ENCODE measurements at places on chromosomes 7 and 10.
A peak's percentile ranks its signal among the peaks of the same experiment; 100 is the strongest.

GRCh38 chr7:4109481-4110110 is 572.5 kb upstream of the FOXK1 start:
- no peak for DNase-seq

DNA sequence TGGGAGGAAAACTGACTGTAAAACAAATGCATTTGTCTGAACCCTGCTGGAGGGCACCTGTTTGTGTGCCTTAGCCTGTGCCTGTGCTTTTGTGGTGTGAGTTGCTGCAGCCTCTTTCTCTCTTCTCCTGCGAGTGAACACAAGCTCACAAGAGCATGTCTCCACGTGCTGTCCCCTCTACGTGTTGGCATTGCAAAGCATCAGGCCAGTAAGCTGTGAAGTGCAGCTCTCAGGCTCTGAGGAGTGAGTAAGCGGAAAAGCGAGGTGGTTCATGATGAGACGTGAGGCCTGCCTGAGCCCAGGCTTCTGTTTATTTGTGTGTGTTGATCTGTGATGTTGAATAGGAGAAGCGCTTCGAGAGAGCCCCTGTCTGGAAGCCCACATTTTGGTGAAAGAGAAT is 85.6 kb upstream of the PDCD4 start:
- no peak for DNase-seq

DNA sequence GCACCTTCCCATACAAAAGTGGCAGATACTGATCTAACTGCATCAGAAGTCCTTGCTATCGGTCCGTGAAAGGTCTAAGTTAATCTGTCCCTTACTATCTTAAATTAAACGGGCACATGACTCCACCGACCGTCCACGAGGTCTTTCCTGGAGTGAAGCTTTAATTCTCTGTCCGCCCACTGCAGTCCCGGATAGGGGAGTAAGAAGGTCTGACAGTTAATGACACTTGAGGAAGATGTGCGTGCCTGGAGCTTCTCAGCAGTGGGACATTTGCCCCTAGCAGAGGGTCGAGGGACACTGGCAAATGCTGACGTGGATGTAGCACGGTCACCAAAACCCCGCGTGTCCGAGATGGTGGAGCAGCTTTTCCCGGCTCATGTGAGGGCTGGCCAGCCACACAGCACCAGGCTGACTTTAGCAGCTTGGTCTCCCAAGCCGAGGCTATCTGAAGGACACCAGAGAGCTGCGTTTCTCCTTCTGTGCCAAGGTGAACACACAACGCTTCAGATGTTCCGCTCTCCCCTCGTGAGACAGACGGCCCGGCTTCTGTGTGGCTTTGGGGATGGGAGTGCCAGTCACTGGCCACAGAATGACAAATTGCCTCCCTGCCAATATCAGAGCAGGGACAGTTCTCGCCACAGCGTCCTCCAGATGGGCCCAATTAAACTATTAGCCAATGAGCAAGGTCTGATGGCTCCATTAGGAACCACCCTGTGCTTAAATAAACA is 86.6 kb downstream of the ADARB2 start:
- no peak for DNase-seq

DNA sequence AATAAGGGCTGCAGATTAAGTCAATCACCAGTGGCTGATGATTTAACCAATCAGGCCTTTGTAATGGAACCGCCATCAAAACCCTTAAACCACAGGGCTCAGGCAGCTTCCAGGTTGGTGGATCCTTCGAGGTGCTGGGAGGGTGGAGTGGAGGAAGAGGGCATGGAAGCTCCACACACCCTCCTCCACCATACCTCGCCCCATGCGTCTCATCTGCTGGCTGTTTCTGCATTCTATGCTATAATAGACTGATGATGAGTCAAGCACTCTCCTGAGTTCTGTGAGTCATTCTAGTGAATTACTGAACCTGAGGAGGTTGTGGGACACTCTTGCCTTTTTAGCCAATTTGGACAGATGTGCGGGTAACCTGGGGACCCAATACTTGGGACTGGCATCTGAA is 43.9 kb downstream of the CHST15 start:
- DNase-seq, result peak; percentile 31

DNA sequence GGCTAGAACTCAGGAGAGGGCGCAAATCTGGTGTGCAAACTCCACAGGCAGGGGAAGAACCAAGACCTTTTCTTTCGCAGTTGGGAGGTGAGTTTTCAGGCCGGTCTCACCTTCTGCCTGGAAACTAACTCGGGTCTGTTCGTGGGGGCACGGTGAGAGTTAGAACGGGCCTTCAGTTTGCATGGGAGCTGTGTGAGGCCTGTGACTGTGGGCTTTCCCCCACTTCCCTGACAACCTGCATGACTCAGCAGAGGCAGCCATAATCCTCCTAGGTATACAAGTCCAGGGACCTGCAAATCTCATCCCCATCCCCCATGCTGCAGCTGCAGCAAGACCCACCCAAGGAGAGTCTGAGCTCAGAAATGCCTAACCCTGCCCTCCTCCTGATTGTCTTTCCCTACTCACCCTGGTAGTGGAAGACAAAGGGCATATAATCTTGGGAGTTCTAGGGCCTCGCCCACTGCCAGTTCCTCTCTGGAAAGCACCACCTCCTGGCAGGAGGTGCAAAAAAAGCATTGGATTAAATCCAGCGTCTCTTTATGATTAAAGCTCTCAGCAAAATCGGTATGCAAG is 194.9 kb upstream of the ETV1 start:
- no peak for DNase-seq

- DNase-seq, result no peak
These were observed 129.8 kb downstream of the BUB3 start for GRCh38 chr10:123284022-123284421.

- DNase-seq, result no peak
These were observed 9.0 kb downstream of the FAM204A start for GRCh38 chr10:118332948-118333710.

DNA sequence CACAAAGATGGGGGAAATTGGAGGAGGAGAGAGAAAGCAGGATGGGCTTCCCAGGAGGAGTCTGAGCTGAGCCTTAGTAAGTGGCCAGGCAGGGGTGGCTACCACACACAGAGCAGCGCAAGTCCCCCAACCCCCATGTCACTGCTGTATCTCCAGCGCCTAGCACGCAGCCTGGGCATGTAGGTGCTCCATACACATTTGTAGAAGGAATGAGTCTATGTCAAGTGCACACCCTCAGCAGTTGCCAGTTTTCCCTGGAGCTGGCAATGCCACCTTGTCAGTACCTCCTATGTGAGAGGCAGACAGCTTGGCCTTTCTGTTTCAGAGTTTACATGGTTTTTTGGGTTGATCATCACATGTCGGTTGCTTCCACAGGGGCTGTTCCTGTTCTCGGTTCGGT is 116.1 kb downstream of the CLEC2L start:
- no peak for DNase-seq
